ENCODE measurements at places on chromosomes 11 and 22.

DNA sequence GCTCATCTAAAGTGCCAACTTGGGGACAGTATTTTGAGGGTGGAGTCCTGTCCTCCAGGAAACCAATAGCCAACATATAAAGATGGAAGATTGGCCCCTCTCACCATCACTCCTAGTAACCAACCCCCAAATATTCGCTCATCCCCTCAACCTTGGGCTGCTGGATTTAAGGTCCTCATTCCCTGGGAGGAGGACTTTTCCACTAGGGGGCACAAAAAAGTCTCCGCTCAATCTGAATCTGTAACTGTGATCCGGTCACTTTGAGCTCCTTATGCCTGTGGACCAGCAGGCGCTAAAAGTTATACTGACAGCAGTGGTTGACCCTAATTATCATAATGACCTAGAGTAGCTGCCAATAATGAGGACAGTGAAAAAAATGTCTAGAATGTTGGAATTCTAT, 20.5 kb upstream of the CLPB start:
- no peak for DNase-seq

- no peak for DNase-seq
Measured at GRCh38 chr11:118283037-118283636, 19.0 kb upstream of the MPZL2 start.

DNA sequence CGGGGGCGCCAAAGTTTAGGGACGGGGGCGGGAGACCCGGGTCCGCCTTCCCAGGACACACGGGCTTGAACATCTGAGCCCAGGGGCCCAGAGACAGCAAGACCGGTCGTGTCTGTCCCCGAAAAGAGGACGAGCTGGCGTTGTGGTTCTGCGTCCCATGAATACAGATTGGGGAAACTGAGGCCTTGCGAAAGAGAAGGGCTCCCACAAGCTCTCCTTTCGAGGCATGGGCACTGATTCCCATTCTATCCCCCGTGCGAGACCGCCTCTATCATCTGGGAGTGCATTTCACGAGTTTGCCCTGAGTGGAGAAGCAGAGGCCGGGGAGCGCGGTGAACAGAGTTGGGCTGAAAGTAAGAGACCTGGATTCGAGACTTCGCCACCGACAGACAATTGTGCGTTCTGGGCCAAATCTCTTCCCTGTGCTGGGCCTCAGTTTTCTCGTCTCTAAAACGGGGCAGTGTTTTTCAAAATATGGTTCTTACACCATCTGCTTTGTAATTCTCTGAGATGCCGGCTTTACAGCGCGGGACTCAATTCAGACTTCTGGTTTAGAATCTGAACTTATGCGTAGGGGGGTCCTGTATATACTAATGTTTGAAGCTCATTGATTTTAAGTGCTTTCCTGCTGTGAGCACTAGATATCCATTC, 471 bp downstream of the RNF185 start:
- no peak for DNase-seq

DNA sequence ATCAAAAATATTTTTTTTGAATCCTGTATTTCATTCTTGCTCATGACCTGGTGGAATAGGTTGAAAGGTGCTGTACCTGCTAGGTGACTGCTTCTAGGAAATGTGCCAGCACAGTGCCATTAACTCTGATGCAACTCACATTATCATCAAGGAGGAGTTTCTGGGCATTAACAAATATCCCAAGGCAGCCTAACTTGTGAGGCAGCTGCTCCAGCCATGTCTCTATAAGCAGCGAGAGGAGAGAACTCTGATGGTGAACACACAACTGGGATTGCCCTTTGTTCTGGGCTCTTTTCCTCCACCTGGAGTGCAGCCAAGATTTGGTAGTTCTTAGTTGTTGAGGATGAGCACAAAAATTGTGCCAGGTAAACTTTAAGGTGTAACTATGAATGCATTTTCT, 25.6 kb downstream of the HEPHL1 start:
- DNase-seq = no peak

DNA sequence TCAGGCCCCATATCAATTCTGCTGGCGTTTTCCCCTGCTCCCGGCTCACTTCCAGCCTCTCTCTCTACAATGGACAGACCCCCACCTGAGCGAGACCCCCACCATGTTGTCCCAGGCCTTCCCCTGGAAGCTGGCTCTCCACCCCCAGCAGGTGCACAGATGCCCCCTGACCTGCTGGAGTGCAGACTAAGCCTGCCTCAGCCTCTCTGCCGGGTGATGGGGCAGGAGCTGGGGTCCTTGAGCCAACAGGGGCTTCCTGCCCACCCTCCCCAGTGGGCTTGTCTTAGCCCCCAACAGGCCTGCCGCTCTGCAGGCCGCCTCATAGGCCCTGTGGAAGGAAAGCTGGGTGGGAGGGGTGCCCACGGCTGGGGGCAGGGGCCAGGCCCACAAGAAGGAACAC, 10.0 kb downstream of the ELFN2 start:
- DNase-seq = no peak

DNA sequence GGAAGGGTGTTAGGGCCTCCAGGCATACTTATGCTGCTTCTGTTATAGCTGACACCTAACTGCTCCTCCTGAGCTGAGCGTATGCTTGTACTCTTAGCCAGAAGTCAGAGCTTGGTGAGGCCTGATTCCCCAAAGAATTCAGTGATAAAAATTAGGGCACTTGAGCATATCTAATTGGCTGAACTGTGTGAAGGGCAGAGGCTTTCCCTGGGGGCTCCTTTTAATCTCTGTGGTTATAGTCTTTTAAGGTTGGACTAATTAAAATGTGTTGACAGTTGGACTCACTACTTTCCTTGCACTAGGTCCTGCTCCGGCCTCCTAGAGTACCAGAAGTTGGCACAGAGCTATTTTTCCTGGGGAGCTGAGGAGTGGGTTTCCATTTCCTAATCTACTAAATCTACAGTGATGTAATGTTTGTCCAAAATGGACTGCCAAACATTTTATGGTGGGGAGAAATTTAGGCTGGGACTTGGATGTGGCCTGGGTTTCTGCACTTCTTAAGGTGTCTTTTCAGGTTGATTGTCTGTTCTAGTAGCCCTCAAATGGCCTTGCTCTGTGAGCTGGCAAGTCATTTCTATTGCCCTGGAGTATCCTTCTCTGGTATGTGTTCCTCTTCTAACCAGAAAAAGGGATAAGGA, 18.4 kb downstream of the STIM1 start:
- DNase-seq = no peak

DNA sequence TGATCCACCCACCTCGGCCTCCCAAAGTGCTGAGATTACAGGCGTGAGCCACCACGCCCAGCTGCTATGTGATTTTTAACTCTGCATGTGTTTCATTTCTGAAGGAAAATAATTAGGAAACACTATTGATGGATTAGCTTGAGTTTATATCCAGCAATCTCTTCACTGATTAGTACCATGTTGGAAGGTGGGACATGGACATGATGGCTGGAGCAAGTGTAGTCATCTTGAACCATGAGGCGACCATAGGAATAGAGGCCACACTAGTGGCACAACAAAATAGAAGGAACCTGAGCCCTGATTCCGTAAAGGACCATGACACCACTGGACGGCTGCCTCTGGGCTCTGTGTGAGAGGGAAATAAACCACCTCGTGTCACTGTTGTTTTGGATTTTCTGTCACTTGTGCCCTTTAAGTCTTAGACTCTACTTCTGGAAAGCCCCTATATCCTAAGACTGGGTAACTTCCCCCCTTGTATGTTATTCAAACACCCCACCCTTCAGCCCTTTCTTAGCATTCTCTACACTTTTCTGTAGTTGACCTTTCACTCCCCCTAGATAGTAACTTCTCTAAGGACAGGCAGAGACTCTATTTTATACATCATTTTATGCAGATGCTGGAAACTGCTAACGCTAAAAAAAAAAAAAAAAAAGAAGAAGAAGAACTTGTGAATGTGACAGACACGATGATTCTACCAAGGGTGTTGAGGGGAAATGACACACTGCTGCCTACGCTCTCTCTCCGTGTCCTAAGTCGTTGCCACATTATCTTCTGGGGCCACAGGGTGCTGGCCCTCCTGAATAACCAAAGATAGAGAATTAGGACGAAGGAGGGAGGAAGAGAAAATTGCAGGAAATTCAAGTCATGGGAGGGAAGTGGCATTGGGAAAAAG, 2.7 kb upstream of the VPS37C start:
- DNase-seq = no peak

- DNase-seq = peak; percentile 58
Measured at GRCh38 chr11:3939651-3940190, 84.3 kb downstream of the STIM1 start.

- no peak for DNase-seq
Measured at GRCh38 chr11:134559602-134559962, 147.5 kb upstream of the B3GAT1 start.

DNA sequence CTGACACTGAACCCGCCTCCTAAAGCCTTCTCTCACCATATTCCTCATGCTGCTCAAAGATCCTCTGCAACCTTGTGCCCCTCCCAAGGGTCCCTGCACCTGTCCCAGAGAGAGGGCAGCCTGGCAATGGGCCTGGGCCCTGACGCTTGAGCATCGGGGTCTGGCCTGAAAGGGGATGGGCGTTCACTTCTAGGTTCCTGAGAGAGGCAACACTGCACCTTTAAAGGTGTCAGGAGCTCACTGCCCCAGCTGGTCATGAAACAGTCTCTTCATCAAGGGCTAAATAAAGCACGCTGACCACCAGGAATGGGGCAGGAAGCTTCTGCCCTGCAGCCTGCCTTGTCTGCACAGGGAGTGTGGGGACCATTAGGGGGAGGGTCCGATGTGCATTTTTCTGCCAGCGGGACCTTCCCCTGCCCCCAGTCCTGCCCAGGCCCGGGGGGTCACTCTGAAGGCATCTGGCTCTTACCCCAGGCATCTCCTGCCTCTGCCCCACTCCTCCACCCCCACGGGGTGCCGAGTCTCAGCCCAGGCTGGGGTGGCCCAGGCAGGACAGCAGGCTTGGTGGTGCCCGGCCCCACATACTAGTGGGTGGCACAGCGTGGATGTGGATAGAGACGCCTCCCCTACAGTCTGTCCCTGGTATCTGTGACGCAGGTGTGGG, 3.5 kb downstream of the C11orf21 start:
- no peak for DNase-seq

DNA sequence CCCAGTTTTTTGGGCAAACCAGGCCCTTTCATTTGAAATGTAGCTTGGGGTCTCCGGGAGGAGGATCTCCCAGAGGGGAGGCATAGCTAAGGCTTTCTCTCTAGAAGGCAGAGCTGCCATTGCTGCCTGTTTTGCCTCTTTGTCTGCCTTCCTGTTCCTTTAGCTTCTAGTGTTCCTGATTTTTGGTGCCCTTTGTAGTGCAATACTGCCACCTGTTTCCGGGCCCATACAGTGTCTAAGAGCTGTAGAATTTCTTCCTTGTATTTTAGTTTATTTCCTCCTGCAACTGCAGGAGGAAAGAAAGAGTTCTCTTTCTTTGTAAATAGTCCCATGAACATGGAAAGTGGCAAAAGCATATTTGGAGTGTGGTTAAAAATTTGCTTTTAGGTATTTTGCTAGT, 19.3 kb upstream of the GLYATL1 start:
- DNase-seq = peak; percentile 18
